CD4-positive, alpha-beta T cell treated with Interleukin-10 for 1 hour (primary cell): ENCODE measurements at places on chromosomes 7 and 10.
A peak's percentile ranks its signal among the peaks of the same experiment; 100 is the strongest.

DNA sequence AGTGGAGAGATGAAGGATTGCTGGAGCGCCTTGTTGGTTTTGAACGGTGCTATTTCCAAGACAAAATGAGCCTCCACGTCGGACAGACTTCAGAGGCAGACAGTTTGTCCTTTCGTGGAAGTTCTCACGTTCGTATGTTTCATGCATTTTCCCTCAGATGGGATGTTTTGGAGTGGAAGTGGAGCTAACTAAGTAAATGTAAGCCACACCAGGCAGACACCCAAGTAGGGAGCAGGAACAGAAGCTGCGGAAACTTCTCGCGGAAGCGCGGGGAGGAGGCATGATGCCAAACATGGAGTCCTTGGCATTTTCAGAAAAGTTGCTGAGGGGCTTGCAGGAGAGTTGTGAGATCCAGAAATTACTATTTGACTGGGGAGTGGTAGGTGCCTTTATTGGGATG is 145.6 kb upstream of the PRR15 start:
- DNase-seq, result no peak

DNA sequence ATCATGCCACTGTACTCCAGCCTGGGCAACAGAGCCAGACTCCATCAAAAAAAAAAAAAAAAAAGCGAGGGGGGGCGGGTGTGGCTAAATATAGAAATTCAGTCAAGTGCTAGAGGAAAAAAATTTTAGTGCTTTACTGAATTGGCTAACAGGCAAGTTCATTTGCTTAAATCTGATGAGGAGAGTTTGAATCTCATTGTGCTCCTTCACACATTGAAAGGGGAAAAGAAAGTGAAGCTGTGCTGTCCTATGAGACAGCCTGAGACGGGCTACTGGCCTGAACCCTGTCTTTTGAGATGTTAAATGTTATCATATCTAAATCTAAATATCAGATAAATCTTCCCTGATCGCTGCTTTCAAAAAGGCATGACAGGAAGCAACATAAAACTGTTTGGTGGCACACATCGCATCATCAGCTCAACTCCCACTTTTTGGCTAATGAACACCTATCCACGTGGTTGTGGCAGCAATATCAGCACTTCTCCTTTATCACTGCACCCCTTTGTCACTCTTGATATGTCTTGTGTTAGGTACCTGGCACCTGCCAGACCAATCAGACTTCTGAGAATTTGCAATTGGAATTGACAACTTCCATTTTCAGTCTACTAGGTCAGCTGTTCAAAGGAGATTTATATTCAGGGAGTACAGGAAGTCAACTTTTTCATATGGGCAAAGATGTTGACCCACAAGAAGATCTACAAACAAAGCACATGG is 14.0 kb upstream of the IFIT1B start:
- no peak for DNase-seq

GRCh38 chr10:8181496-8182157 is 127.1 kb downstream of the GATA3 start:
- DNase-seq, result no peak

DNA sequence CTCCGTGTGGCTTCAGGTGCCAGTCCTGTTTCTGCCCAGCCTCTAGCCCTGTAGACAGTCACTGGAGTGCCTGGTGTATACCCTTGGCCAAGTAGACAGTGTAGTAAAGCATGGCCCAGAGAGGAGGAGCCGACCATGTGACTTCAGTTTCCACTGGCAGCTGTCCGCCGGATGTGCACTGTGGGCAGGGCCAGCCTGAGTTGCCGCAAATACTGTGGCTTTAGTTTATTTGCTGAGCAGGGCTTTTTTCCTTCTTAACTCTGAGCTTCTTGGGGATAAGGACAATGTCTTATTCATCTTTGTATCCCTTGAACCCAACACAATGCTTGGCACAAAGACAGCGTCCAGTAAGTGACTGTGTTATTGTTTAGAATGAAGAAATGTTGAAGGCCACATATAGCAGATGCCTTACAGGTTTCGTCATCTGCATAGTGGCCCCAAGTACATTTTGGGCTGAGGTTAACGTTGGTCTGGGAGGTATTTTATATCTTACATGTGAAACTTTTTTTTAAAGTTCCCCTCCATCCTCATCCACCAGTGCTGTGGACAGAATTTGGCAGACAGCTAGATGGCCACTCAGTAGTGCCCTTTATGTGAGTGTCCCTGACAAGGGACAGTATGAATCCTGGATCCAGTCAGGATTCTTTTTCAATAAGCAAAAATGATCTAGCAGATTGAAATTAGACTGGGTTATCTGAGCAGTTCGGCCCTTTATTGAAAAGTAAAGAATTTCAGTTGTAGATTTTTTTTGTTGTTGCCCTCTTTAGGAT is 40.6 kb downstream of the CYP17A1 start:
- peak; percentile 45 for DNase-seq
